NCI-H82 (cell line): ENCODE measurements at places on chromosomes 5 and 9.
A peak's percentile ranks its signal among the peaks of the same experiment; 100 is the strongest.

DNA sequence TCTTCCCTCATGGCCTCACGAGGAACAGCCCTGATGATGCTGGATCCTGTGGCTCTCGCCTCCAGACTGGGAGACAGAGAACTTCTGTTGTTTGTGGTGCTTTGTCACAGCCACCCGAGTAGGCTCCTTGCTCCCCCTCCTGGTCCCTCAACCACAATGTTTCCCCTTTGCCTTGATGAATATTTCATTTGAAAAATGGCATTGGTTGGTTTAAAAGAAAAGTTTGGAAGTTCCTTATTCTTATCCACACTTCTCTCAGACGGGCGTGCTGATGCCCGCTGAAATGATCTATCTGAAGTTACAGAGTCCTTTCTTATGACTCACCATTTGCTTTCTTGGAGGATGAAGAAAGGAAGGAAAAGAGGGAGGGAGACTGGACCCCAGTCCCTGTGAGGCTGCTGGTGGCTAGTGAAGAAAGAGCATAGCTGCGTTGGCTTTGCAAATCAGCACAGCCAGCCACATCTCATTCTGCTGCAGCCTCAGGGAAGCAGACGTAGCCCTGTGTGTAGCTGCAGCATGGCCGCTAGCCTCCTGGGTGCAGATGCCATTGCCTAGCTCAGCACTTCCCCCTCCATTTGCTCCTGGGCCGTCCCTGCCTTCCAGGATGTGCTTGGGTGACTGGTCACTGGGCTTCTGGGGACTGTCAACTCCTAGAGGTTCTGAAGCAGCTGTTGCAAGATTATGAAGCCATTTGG lies 185.9 kb downstream of the ERCC6L2 start:
- DNase-seq = peak; percentile 25

DNA sequence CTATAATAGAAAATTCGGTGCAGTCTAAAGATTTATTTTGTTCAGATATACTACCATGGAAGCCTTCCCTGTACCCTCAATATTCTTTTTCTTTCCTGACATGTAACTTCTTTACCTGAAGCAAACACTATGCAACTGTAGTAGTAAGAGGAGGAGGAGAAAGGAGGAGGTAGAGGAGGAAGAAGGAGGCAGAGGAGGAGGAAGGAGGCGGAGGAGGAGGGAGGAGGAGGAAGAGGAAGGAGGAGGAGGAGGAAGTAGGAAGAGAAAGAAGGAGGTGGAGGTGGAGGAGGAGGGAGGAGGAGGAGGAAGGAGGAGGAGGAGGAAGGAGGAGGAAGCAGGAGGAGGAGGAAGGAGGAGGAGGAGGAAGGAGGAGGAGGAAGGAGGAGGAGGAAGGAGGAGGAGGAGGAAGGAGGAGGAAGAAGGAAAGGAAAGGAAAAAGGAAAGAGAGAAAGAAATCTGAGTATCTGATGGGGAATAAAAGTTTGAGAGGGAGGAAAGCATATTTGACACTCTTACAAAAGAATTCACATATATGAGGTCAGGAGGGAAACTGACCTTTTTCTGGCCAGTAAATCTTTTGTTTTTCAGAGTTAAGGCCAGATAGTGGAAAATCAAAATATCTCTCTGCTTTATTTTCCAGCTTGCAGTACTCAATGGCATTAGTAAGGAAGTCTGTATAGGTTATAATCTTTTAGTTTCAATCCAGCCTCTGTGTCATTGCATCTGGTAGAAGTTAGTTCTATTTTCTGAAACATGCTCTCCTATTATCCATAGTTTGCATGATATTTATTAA lies 114.5 kb upstream of the LPAR1 start:
- DNase-seq = no peak

- DNase-seq = no peak
These were observed 69.0 kb upstream of the BASP1 start for GRCh38 chr5:17148481-17148880.

- DNase-seq = no peak
These were observed 140.4 kb upstream of the KLF9 start for GRCh38 chr9:70554881-70555280.

DNA sequence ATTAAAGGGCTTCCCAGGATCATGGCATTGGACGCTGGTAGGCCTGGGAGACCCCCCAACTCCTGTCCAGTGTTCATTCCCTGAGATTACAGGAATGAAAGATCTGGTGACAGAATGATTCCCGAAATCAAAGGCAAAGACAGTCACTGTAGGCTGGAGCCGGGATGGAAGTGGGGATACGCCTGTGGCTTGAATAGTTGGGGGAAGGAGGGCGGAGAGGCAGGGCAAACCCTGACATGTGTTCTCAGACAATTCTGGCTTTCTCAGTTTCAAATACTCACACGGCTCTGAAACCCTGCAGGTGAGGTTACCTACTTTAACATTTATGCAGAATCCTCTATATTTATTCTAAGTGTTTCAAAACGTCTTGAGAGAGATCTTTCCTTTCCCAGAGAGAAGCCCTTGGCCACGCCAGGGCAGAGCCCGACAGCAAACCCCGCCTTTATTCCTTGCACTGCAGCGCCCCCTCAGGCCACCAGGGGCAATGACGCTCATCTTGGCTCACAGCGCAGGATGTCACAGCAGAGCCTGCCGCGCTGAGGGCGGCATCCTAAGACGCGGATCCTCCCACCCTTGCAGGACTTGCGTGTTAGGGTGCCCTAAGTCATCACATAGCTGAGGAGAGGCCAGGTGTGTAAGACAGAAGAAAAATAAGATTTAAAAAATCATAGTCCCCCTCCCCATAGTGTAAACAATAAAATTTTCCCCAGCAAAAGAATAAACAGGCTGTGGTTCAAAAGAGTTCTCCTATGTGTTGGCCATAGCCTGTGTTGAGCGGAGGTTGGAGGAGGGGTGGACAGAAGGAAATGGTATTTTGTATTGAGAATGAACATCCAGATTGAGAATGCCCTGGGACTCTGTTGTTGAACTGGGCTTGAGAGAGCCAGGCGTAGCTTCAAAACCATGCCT lies 284.5 kb downstream of the NTRK2 start:
- peak; percentile 84 for DNase-seq

DNA sequence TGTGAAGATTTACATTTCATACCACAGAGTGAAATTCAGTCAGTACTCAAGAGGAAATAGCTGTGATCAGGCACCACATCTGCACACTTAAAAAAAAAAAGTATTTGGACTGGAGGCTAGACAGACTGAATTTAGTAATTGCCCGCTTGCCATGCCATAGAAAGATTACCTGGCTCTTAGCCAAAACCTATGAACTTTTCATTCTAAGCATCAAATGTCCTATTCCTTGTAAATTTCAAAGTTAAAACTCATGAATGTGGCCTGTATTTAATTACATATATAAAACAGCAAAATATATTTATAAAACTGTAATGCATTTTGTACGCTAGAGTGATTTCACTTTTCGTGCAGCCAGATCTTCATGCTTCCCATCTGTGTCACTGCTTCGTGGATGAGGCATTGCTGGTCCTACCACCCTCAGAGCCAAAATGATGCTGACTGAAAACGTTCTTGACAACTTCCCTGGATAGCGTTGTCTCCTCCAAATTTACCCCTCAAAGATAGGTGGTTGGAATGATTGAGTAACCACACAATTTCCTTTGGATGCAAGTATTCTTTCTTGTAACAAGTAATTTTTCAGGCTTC lies 447.9 kb upstream of the SGCD start:
- no peak for DNase-seq

DNA sequence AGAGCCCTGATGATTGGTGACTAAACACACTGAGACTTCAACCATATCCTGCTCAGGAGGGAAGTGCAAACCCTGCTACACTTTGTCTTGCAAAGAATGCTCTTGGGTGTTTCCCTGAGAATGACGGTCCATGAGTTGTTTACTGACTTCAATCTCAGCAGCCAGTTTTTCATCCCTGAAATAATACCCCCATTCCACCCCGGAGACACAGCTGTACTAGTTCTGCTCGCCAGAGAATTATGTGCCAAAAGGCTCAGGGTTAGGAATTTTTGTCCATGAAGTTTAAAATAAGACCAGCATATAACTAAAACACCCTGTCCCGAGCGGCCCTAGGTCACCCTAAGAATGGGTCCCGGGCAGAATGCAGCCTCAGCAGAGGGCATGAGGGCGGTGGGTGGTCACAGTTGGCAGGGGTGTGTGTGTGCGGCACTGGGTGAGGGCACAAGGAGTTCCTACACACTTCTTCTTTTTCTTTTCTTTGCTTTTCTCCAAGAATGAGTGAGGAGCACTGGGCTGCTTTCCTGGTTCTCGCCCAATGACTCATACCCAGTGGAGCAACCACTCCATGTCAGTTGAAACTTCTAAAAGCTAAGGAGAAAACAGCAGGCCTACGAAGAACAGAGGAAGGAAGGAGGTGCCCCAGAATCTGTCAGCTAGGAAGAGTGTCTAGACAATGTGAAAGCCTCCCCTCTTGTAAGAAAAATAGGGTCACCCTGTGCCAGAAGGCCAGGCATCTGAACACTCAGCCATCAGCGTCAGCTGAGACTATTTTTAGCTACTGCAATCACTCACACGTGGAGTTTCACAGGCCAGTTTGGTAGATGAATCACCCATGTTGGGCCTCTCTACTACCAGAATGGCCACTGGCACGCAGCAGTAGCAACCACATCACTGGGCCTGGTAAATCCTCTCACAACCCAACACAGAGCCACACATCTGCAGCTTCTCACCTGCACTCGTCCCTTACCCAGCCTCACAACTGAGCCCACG lies 105.9 kb downstream of the DPYSL3 start:
- DNase-seq = no peak

- DNase-seq = no peak
These were observed 88.1 kb downstream of the FGF1 start for GRCh38 chr5:142597546-142598337.

GRCh38 chr5:57383093-57383861 lies 99.3 kb downstream of the ACTBL2 start:
- DNase-seq = no peak

DNA sequence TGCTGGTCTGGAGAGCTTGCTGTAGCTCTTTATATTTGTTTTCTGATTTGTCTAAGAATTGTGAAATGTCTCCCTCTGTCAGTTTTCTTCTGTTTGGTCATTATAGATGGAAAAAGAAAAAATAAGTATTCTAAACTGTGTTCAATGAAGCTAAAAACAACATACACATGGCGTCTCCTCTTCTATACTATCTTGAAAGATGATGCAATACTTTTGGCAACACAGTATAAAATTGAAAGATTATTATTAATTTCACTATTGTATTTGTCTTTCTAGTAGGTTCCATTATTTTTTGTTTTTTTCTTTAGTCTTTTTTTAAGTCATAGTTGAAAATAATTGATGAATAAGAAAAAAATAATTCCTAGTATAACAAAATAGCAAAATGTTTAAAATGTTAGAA lies 22.5 kb downstream of the CCDC192 start:
- DNase-seq = no peak

- peak; percentile 56 for DNase-seq
These were observed 501.7 kb downstream of the ARHGEF28 start for GRCh38 chr5:74127381-74128320.

GRCh38 chr9:4661611-4662010 lies 483 bp upstream of the PLPP6 start:
- no peak for DNase-seq

- DNase-seq = no peak
These were observed 141.5 kb downstream of the ADAMTS19 start for GRCh38 chr5:129601576-129601975.

DNA sequence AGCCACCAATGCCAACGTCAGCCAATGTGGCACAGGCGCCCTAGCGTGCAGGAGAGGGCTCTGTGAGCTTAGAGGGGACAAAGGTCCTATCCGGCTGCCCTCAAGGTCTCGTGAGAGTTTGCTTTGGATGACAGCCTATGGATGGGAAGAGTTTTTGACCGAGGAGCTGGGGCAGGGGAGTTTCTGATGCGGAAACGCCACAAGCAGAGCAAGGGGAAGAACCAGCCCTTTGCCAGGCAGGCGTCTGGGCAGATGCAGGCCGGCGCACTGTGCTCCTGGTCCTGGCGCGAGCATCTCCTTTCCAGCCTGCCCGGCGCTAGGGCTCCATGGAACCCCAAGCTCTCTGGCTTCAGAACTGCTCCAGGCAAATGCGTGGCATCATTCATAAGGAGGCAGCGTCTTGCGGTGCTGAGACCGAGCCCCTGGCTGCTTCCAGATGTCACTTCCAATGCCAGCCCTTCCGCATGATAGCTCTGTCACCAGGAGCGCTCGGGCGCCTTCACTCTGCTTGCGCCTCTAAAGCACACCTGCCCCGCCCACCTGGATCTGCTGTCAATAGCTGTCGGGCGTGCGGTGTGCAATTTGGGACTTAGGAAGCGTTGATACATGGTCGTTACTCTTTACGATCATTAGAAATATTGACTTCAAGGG lies 374.9 kb upstream of the IRX1 start:
- no peak for DNase-seq

DNA sequence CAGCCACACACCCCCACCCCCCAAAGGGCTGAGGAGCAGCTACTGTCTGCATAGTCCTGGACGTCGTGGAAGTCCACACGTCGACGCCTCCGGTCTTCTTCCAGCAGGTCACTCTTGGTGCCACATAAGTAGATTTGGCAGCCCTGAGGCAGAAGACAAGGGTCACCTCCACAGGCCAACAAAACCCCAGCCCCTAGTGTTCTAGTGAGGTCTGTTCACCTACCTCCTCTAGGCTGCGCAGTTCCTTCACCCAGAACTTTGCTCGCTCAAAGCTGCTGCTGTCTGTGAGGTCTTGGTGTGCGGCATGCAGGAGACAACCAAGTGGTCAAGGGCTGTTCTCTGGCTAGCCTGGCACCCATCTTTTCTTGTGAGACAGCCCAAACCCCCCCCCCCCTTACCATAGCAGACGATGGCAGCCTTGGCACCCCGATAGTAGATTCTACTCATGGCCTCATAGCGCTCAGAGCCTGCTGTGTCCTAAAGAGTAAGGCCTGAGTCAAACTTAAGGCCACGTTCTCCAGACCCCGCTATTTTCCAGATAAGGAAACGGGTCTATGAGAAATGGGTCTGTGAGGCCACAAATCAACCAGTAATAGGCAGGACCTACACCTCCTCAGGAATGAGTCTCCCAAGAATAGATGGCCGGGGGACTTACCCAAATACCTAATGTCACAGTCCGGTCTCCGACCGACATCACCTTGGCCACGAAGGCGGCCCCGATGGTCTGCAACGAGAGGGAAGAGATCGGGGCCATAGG lies 987 bp downstream of the RAB24 start:
- DNase-seq = peak; percentile 37

DNA sequence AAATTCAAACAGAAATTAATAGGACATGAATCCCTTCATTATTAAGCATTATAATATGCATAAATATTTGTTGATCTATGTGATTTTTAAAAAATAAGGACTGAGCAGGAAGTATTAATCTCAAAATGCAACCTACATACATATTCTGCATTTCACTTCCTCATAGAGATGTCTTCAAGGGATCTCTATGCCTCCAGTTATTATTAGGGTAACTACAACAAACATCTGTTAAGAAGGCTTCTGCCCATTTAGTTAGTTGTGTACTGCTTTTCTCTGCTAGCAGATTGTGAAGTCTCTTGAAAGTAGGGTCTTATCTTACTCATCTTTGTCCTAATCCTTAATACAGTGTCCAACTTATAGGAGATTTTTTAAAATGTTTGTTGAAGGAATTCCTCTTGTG lies 414.1 kb downstream of the ACTL7B start:
- DNase-seq = no peak

GRCh38 chr9:89798547-89799120 lies 193.8 kb downstream of the GADD45G start:
- peak; percentile 2 for DNase-seq

- no peak for DNase-seq
These were observed 340.4 kb downstream of the TENT4A start for GRCh38 chr5:7053528-7054209.

- no peak for DNase-seq
These were observed 129.9 kb upstream of the MOCS2 start for GRCh38 chr5:53239301-53239990.

- no peak for DNase-seq
These were observed 144.8 kb downstream of the GADD45G start for GRCh38 chr9:89749500-89750116.
